Ammon's horn (tissue), 1 donor: ENCODE measurements at places on chromosomes 2 and 18.

- DNase-seq = no peak
Measured at GRCh38 chr2:41967476-41968181, 80.2 kb upstream of the PKDCC start.

- no peak for DNase-seq
Measured at GRCh38 chr2:88074854-88075292, 7.2 kb downstream of the SMYD1 start.

DNA sequence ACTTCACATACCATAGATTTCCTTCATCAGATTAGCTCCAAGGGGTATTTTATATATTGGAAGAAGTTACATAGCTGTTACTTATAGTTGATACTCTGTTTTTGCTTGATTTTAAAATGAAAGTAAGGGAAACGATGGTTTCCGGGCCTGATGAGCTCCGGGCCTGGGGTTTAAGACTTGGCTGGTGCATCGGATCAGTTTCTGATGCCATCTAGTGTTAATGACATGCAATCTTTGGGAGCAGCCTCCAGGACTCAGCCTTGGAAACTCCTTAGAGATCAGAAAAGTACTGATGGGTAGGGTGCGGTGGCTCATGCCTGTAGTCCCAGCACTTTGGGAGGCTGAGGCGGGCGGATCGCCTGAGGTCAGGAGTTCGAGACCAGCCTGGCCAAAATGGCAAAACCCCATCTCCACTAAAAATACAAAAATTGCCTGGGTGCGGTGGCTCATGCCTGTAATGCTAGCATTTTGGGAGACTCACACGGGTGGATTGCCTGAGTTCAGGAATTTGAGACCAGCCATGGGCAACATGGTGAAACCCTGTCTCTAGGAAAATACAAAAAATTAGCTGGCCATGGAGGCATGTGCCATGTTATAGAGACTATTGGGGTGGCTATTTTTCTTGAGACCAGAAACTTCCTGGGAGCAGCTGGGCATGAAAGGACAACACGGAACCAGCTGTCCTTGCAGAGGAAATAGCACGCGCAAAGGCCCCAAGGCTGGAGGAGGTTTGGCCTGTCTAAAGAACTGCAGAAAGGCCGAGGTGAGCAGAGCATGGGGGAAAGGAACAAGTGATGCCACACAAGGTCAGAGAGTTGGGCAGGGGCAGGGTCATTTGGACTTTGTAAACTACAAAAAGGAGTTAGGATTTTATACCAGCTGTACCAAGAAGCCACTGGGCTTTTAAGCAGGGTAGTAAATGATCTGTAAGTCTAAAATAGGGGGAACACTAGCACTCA is 46.9 kb upstream of the CNOT11 start:
- DNase-seq = peak; percentile 84

DNA sequence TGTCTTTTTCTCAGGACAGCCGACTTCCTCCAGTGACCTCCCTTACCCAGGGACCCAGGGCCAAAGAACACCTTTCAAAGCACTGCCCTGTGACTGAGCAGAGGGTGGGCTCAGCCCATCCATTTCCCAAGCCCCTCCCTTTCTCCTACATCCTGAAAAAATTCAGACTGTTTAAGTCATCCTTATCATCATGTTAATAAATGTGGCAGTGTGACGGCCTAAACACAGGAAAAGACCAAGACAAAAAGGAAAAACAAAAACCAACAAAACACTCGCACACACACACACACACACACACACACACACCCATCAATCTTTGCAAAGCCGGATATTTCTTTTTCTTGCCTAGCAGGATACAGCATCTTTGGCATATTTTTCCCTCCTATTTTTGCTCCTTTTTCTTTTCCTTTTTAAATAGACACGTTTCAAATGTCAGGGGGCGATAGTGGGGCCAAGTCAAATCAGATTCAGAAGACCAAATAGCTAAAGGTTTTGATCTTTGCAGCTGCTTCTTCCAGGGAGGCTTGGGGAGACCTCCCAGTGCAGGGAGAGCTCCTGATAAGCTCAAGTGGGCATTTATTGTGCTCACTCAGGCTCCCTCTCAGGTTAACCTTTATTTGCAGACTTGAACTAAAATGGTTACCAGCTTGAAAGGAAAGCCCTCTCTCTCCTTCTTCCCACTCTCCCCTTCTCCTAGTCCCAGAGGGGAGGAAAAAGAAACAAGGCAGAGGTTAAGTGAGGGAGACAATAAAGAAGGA is 39.5 kb upstream of the NRP2 start:
- DNase-seq = no peak

DNA sequence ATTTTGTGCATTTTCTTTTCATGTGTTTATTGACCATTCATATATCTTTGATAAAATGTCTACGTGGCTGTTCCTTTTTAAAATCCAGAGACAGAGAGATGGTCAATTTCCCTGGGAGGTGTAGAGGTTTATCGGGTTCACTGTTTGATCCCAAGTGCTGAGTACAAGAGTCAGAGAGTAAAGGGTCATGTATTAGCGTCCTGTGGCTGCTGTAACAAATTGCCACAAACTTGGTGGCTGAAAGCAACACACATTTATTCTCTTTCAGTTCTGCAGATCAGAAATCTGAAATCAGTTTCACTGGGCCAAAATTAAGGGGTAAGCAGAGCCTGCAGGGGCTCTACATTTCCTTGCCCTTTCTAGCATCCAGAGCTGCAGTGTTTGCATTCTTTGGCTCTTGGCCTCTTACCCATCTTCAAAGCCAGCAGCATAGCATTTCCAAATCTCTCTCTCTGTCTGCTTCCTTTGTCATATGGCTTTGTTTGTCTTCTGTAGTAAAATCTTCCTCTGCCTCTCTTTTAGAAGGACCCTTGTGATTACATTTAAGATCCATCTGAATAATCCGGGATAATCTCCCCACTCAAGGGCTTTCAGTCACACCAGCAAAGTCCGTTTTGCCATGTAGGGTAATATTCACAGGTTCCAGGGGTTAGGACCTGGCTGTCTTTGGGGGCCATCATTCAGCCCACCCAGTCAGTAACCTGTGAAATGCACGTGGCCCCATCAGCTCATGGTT is 49.9 kb downstream of the TMEM17 start:
- no peak for DNase-seq

- DNase-seq = no peak
Measured at GRCh38 chr18:66728951-66729350, 125.1 kb upstream of the CDH19 start.

GRCh38 chr2:40433736-40434135 is 18.2 kb downstream of the SLC8A1 start:
- DNase-seq = no peak

GRCh38 chr2:40556739-40557138 is 104.8 kb upstream of the SLC8A1 start:
- no peak for DNase-seq

DNA sequence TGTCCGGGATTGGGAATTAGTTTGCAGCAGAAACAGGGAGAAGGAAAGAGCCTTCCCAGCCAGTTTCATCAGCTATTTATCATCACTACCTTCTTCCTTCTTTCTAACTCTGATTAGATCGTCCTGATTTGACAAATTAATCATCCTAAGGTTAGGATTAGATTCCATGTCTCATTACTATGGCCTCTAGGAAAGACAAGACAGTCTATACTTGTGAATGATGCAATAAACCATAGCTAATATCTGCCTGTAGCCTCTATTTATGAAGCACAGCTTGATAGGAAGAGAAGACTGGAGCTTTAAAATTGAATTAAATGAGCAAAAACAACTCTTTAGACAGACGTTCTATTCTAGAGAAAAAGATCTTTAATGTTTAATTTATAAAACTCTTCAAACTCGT is 25.2 kb upstream of the FRZB start:
- DNase-seq = no peak

GRCh38 chr18:13240060-13240725 is 21.6 kb downstream of the LDLRAD4 start:
- DNase-seq = no peak

DNA sequence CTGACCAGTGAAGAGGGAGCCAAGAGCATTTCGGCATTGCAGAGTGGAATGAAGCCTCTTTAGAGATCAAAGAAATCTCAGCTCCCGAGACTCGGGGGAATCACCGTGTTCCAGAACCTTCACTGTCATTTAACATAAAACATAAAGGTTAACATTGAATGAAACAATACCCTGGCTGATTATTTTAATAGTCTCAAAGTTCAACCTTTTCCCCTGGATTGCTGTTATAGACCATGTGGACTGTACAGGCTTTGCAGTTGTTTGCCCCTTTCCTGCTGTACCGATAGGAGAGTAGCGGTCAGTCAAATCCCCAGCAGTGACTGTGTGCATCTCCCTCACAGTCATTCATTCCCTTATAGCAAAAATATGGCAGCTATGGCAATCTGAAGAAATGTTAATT is 48.4 kb downstream of the POU3F3 start:
- no peak for DNase-seq

DNA sequence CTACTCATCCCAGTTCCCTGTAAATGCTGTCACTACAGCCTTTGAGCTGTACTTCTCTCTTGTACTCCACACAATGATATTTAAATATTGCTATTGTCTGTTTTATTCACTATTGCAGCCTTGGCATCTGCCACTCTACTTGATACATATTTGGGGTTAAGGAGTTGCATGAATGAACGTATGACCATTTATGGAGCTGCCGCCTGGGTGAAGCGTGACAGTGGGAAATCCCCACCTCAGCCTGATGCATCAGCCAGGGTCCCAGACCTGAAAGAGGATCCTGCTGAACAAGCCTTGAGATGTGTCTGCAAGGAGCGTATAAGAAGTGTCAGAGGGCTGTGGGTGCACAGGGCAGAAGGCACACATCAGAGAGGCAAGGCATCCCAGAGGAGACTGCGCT is 39.1 kb downstream of the MRPL35 start:
- DNase-seq = no peak

GRCh38 chr2:190881598-190882410 is 1.2 kb downstream of the GLS start:
- DNase-seq = peak; percentile 61

- no peak for DNase-seq
Measured at GRCh38 chr2:74862020-74862964, 28.4 kb downstream of the HK2 start.

DNA sequence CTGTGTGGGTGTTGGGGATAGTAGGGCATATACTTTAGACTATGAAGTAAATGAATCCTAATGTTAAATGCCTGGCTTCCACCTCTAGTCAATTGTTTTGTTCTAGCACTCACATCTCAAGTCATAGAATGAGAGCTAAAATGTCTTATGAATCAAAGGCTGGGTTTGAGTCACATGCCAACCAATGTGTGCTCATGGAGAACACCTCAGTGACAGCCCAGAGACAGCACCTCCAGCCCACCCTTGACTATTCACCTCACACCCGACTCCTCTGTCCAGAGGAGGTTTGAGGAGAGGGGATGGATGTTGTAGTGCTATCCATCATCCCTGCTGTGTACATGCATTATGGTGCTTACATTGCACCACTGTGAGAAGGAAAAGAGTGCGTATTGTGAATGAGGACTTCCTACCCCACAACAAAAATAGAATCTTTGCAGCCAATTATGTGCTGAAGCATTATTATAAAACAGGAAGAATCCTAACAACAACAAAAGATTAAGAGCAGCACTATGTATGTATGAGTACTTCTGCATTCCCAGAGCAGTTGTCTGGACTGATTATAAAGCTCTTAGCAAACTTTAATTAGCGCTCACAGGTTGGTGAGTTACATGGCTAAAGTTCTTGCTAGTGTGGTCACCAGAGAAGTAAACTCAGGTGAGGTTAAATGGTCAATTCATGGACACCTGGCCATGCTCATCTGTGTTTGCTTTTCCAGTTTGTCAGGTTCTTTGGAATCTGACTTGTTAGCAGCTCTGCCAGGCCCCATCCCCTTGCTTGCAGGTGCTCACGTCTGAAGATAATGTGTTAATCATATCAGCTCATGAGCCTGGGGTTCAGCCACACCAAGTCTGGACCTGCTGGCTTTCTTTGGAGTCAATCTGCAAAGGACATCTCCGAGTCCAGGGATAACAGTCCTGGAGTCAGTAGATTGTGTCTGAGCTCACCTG is 55.3 kb upstream of the NABP1 start:
- no peak for DNase-seq

GRCh38 chr2:116924509-116924908 is 890.0 kb upstream of the DDX18 start:
- DNase-seq = no peak

GRCh38 chr2:101823347-101823791 is 125.9 kb downstream of the MAP4K4 start:
- peak; percentile 84 for DNase-seq

- no peak for DNase-seq
Measured at GRCh38 chr2:75600461-75601011, 39.8 kb upstream of the EVA1A start.

- DNase-seq = no peak
Measured at GRCh38 chr2:224837066-224837465, 120.9 kb upstream of the CCDC195 start.

DNA sequence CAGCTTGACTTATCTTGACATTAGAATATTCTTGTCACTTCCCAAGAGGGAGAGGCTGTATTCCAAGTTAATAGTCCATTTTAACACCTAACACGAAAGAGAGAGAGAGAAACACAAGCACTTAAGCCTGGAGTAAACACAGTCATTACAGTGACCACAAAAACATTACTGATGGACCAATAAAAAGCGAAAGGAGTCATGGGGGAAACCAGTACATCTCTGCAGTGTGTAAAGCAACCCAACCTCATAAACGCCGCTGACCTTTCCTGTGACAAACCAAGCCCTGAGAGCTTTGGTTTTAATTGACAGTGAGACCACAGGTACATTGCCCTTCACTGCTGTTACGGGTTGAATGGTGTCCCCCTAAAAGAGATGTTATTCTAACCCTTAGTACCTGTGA is 78.3 kb downstream of the SMAD4 start:
- DNase-seq = no peak

GRCh38 chr2:126655500-126656430 is at the start of gene GYPC:
GYPC (plus strand) TSS chr2:126656158; CDS start chr2:126656264, 106 bp downstream.
- no peak for DNase-seq
